ENCODE measurements at places on chromosomes 2 and 18.
A peak's percentile ranks its signal among the peaks of the same experiment; 100 is the strongest.

- DNase-seq, result no peak
These were observed 129.1 kb upstream of the LINC00305 start for GRCh38 chr18:64278026-64278425.

- DNase-seq, result peak; percentile 52
These were observed 29.3 kb upstream of the CEP68 start for GRCh38 chr2:65026704-65027464.

DNA sequence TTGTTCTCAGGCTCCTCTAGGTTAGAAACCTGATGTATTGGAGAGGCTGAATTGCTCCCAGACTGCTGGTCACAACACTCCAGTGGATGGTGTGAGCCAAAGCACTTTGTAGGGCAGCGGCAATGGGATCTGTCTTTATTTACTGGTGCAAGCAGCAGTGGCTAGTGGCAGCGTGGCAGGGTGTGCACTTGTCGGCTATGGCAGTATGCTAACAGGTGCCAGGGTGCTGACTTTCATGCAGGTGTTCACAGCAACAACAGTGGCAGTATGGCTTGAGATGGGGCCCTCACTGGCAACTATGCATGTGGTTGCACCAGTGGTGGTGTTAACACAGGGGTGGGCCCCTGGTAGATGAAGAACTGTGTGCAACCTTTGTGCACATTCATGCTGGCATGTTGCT, 347.8 kb downstream of the DSC3 start:
- no peak for DNase-seq

GRCh38 chr2:165699946-165700345, 94.1 kb downstream of the GALNT3 start:
- no peak for DNase-seq

- no peak for DNase-seq
These were observed 15.6 kb downstream of the SLC39A10 start for GRCh38 chr2:195672674-195673073.

DNA sequence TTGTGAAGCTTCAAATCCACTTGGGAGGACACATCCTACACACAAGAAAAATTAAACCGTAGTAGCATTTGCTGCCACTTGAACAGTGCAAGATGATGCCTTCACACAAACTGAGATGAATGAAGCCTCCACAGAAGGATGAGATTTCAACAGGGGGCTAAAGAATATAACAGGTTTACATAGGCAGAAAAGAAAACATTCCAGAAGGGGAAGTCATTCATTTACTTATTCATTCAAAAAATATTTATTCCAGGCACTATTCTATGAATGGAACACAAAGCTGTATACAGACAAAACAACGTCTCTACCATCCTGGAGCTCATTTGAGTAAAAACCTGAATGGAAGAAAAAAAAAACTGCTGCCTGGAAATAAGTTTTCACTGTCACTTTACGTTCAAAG, 170.5 kb downstream of the CDH20 start:
- no peak for DNase-seq

Data from GM06990 (cell line).